Fibroblast of villous mesenchyme (primary cell): ENCODE measurements at places on chromosomes 4 and X. TPM values are rescaled to one million over a fixed set of nuclear protein-coding genes. Genes with fewer than 3 reads are reported as not detected.

Gene PAGE1
- total RNA-seq = not detected in 2 replicates

Gene CHIC1
- total RNA-seq = 6.4 and 10.4 TPM in 2 replicates

Gene IGSF1
- total RNA-seq = under 0.01 and 0.32 TPM in 2 replicates

Gene ADAMTS3
- total RNA-seq = 2.6 and 3.0 TPM in 2 replicates

Gene METAP1
- total RNA-seq = 62.6 and 63.8 TPM in 2 replicates

Gene GABRB1
- total RNA-seq = 0.32 TPM in 1 of 2 replicates, not detected in the other

Gene ZNF630
- total RNA-seq = 0.32 and 3.0 TPM in 2 replicates

Gene SSX3
- not detected in 2 replicates for total RNA-seq

Gene CCKAR
- 0.43 TPM in 1 of 2 replicates, not detected in the other for total RNA-seq

Gene EGF
- total RNA-seq = 1.9 and 6.5 TPM in 2 replicates

Gene ATP1B4
- total RNA-seq = not detected in 2 replicates

Gene CLCN5
- 9.0 and 12.5 TPM in 2 replicates for total RNA-seq

Gene CENPVL1
- total RNA-seq = not detected in 2 replicates

Gene HS6ST2
- not detected in 2 replicates for total RNA-seq

Gene PCYT1B
- 0.64 and 0.86 TPM in 2 replicates for total RNA-seq

Gene GRIA3
- total RNA-seq = 8.1 and 19.4 TPM in 2 replicates

Gene FAT1
- total RNA-seq = 306 and 454 TPM in 2 replicates

Gene SPANXC
- total RNA-seq = not detected in 2 replicates

- no peak for DNase-seq
Measured at GRCh38 chr4:161182913-161183312, 980.9 kb downstream of the FSTL5 start.

GRCh38 chrX:153392642-153393321, 8.4 kb downstream of the PNMA6E start:
- no peak for DNase-seq

- peak; percentile 40 for DNase-seq
Measured at GRCh38 chr4:157994863-157995262, 178.0 kb downstream of the GASK1B start.

DNA sequence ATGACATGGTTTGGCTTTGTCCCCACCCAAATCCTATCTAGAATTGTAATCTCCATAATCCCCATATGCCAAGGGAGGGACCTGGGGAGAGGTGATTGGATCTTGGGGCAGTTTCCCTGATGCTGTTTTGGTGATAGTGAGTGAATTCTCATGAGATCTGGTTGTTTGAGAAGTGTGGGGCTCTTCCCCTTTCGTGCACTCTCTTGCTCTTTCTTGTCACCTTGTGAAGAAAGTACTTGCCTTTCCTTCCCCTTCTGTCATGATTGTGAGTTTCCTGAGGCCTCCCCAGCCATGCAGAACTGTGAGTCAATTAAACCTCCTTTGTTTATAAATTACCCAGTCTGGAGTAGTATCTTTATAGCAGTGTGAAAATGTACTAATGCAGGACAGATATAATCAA, 36.4 kb upstream of the FREM3 start:
- DNase-seq = no peak

DNA sequence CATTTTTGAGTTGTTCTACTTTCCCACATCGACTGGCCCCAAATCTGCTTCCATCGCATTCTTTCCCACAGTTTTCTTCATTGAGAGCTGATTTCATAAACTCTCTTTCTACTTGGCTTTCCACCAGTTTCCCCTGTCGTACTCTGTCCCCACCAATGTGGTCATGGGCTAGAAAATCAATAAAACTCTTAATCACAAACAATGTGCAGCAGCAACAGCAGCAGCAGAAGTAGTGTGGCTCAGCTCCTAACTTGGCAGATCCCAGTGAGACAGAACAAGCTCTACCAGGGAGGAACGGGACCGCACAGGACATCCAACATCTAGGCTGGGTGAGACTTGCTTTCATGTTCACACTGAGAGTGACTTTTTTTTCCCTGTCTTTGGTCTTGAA, 3.1 kb upstream of the SETD7 start:
- DNase-seq = no peak

DNA sequence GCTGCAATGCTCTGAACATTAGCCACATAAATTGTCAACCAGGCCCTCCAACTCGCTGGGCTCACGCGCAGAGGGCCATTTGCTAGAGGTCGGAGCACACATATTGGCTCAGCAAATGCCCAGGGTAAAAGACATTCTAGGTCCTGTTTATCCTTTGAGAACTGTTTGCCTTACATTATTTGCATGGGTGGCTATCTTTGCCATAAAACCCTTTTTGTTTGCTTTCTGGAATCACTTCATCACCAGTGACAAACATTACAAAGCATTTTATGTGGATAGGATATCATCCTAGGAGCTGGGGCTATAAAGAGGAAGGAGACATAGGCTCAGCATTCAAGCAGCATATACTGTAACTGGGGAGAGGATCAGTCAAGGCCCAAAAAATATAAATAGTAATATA, 149.2 kb upstream of the RAI2 start:
- DNase-seq = no peak

DNA sequence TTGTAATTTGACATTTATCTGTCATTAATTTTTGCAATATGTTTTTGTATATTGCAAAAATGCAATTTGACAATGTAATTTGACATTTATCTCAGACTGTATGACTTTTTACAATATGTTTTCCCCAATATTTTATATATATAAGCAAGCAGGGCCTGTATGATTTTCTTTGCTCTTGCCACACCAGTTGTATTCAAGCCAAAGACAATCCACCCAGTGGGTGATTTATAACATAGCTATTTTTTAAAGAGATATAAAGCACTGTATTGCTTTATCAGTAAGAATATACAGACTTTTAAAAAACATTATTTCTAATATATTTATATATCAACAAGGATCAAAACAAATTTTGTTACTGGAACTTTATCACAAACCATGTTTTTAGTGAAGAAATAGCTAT, 47.3 kb downstream of the SLIT2 start:
- no peak for DNase-seq

- DNase-seq = no peak
Measured at GRCh38 chrX:39310891-39311290, 509.6 kb downstream of the MID1IP1 start.

- DNase-seq = peak; percentile 38
Measured at GRCh38 chrX:37361596-37361995, 12.4 kb downstream of the PRRG1 start.

GRCh38 chrX:49949961-49950360, 27.6 kb downstream of the CLCN5 start:
- DNase-seq = no peak

GRCh38 chrX:111376897-111377578, 35.0 kb downstream of the DCX start:
- DNase-seq = no peak

DNA sequence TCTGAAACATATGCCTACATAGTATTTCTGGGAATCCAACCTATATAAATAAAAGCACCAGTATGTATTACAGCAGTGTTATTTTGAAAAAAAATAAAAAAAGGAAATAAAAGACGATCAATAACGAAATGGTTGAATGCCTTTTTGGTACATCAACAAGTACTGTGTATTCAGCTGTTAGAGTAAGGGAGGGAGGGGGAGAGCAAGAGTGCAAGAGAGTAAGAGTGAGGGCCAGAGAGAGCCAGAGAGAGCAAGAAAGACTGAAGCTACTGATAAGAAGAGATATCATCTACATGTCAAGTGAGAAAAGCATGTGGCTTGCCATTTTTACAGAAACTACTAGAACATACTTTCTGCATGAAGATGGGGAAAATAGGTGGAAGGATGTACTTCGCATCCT, 1.8 kb downstream of the SPIN4 start:
- DNase-seq = no peak

- no peak for DNase-seq
Measured at GRCh38 chr4:102319594-102319993, 25.7 kb downstream of the SLC39A8 start.

- DNase-seq = peak; percentile 35
Measured at GRCh38 chr4:985123-985830, 1.6 kb upstream of the IDUA start.

- peak; percentile 68 for DNase-seq
Measured at GRCh38 chr4:8547108-8547911, 32.9 kb upstream of the GPR78 start.

GRCh38 chr4:10354746-10355145, 102.5 kb downstream of the ZNF518B start:
- DNase-seq = no peak

- no peak for DNase-seq
Measured at GRCh38 chr4:114481856-114482255, 116.8 kb upstream of the UGT8 start.

GRCh38 chrX:53882331-53882730, 161.9 kb downstream of the PHF8 start:
- DNase-seq = peak; percentile 92

DNA sequence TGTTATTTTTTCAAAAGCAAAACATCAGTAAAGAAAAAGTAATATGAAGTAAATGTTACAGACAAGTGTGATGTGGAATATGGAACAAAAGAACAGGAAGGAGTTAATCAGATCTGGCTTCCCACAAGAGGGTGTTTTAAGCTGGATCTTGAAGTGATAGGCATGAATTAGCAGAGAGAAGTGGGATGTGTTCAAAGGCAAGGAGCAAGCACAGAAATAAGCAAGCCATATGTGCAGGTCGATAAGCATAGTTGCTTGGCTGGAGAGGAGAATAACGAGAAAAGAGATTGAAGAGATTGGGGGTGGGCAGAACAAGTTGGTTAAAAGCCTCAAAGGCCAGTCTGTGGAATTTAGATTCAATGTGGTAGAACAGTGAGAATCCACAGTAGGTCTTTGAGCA, 60.9 kb upstream of the PRPS1 start:
- DNase-seq = no peak

DNA sequence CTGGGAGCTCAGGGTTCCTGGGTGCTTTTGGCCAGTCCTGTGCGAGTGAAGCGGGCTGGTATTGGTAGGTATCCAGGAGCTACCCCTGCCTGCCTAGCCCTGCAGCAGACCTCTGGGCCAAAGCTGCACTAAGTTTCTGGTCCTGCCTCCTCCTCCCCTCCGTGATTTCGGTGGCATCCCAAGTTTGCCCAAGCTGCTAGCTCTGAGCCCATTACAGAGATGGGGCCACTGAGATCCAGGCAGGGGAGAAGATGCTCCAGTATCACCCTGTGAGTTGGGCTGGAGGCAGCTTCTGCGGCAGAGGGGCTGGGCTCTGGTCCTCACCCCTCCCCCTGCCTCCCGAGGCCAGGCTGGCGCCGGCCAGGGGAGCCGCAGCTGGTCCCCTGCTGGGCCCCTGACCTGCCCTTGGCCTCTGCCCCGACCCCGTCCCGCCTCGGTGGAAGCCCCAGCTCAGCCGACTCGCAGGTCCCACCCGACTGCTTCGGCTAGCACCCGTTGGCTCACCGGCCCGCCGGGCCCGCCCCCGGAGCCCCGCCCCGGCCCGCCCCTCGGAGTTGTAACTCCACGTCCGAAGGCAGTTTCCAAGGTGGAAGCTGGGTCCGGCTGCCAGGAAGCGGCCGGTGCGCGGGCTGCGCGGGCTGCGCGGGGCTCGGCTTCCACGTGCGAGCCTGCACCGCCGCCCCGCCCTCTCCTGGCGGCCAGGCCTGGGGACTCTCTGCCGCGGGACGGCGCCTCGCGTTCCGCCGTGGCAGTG, at the start of gene DUSP9:
TSS of gene DUSP9 (plus strand) at position 584 of the 754 bp plus-strand sequence. CDS start 751 bp downstream, outside the sequence.
- DNase-seq = peak; percentile 30

- peak; percentile 97 for DNase-seq
Measured at GRCh38 chrX:131792356-131792749, 230.7 kb upstream of the STK26 start.
